ENCODE measurements at places on chromosomes 11 and 22.
A peak's percentile ranks its signal among the peaks of the same experiment; 100 is the strongest.

DNA sequence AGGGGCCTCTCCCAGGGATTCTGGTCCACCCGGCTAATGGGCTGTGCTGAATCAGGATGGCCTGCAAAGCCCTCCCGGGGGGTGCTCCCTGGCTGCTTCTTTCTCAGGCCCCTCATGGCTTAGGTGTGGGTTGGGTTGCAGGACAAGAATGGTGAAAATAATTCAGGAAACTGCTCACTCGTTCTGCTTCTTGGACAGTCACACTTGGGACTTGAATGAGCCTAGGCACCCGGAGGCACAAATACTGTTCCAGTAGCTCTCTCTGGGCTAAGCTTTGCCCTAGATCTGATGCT lies 83.2 kb downstream of the TRIM29 start:
- DNase-seq: no peak

DNA sequence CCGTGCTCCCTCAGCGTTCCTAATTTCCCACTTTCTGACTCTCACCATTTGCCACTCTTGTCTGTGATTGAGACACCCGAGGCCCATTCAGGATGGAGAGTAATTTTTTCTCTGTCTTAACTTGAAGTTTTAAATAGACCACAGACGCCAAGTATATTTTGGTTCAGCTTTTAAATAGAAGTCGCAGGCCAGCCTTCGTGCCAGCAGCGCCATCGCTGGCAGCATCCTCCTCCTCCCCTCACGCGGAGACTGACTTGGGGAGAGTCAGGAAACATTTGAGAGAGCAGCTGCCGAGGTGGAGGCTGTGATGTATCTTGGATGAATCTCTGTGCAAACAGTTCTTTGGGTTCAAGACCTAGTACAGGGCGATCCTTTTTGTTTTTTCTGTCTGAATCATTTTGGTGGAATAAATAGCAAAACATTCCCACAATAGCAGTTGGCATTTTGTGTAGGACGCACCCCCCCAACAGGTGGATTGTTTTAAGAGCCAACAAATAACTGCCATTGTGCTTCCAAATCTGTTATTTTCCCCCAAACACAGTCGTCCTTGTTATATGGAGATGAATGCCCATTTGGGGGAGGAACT lies 889 bp upstream of the DMC1 start:
- DNase-seq: peak; percentile 53

DNA sequence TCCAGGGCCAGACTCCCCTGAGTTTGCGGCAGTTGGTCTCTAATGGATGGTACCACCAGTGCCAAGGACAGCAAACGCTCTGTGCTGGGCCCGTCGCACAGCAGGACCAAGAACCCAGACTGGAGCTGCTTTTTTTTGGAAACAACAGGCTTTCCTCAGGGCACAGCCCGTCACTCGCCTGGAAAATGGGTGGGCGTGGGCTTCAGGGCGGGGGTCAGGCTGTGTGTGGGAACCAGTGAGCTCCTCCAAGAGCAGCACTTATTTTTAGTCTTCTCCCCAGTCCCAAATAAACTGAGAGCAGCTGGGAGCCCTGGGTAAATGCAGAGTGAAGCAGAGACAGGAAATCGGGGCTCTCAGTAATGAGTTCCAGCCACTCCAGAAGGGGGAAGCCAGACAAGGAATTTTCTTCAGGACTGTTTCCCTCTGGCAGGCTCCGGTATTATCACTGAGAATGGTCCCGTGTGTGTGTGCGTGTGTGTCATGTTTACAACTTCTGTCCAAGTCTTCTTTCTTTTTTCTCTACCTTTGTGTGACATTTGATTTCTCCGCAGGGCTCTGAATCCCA lies 63.0 kb downstream of the PPFIBP2 start:
- DNase-seq: no peak

DNA sequence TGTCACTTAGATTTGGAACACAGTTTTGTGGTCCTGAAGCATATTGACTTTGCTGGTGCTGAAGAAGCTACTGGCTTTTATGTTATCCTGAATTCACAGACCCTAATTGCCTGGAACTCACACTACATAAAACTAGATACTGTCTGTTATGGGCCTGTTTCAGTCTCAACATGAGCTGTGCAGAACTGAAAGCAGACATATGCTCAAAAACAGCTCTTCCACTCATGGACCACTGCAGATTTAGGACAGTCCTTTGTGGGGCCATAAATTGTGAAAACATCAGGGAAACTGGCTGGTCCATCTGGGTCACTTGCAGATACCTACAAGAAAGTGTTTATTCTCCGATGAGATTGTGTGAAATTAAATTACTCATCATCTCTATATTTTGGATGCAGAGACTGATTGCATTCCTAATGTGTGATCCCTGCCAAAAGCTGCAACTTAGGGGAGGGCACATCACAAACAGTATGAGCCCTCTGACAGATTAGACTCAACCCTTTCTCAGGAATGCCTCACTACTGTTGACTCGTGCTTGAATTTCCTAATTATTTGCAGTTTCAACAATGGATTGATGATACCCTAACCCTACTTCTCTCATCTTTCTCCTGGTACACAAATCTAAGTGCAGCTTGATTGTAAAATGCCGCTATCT lies 10.2 kb upstream of the CLNS1A start:
- no peak for DNase-seq

- no peak for DNase-seq
Observed at GRCh38 chr11:15920856-15921629, 435.3 kb downstream of the SOX6 start.

GRCh38 chr11:100874203-100874602 lies 187.1 kb downstream of the ARHGAP42 start:
- DNase-seq: no peak

DNA sequence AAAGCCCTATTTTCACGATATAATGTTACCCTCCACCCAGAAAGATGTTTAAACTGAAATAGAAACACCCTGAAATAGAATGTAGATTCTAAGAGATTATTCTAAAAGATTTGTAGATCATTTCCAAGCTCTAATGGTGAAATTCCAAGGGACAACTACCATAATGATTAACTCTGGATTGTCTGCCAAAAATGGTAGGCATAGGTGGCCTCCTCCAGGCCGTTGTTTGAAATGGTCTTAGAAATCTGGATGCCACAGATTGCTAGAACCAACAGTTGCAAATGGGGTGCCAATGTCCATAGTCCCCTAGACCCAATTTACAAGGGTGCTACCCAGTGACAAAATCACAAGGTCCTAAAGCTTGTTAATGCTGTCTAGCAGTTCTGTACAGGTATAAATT lies 6.7 kb upstream of the SLC6A5 start:
- DNase-seq: no peak

DNA sequence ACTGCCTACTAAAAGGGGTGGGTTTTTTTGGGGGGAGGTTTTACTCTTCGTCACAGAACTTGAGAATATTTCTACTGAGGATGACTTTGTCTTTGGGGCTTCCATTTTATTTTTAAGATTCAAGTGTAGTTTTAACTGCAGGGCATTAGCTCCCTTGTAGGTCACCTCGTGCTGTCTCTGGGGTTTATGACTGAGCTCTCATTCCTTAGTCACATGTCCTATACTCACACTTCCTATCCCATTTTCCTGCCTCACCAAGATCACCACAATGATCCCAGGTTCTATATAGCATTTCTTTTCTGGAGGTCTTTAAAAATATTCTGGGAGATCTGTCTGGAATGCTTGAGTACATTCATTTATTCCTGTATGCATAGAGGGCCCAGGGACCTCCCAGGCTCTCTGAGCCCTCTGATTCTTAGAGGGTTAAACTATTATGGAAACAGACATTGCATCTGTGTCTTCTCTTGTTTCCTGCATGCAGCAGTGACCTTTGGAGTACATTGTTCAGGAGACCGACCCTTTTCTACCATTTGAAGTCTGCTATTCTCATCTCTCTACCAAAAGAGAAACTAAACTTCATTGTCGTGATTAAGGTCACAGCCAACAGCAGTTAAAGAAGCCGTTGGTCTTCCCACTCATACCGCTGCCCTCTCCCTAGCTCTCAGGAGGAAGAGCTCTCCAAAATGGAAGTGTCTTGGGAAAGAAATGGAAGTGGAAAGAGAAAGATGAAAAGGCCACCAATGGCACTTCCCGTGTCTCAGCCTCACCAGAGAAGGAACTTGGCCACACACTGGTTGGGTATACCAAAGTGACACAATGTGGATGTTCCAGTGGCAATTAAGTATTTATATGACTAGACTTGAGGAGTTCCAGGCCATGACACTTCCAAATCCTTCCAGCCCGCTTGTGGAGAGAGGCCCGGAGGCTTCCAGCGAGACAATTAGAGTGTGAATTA lies 77.5 kb downstream of the ZBTB16 start:
- no peak for DNase-seq

- peak; percentile 91 for DNase-seq
Observed at GRCh38 chr11:116357784-116358544, 414.8 kb downstream of the BUD13 start.

DNA sequence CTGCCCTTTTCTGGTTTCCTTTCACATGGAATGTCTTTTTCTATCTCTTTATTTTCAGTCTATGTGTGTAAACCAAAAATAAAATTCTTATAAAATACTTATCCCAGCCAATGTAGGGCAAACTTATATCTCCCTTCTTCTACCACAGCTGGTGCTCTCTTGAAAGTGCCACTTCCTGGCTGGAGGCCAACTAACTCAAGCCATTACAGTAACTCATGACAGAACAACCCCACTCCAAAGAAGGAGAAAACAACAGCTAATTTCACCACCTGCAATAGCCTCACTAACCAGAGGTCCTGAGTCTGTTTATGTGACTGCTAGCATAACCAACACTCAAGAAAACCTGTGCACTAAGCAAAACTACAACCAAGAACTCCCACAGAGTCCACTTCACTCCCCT lies 74.9 kb upstream of the DBX1 start:
- no peak for DNase-seq

GRCh38 chr11:85651118-85651517 lies 3.4 kb downstream of the TMEM126A start:
- no peak for DNase-seq

DNA sequence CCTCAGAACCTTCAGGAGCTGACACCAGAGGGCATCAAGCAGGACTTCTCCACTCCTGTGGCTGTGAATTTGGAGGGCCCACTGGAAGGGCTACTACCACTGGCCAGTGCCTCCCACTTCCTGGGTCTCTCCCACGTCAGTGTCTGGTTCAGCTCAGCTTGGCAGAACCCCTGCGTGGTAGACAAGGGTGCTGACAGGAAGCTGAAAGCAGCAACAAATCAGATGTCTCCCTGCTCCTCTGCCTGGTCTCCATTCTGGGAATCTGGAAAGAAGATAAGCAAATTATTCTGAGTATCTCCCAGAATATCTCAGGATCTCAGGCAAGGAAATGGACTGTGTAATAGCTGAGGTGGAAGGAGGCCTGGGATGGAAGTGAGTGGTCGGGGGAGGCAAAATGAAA lies 61.5 kb downstream of the TMPRSS5 start:
- DNase-seq: no peak

DNA sequence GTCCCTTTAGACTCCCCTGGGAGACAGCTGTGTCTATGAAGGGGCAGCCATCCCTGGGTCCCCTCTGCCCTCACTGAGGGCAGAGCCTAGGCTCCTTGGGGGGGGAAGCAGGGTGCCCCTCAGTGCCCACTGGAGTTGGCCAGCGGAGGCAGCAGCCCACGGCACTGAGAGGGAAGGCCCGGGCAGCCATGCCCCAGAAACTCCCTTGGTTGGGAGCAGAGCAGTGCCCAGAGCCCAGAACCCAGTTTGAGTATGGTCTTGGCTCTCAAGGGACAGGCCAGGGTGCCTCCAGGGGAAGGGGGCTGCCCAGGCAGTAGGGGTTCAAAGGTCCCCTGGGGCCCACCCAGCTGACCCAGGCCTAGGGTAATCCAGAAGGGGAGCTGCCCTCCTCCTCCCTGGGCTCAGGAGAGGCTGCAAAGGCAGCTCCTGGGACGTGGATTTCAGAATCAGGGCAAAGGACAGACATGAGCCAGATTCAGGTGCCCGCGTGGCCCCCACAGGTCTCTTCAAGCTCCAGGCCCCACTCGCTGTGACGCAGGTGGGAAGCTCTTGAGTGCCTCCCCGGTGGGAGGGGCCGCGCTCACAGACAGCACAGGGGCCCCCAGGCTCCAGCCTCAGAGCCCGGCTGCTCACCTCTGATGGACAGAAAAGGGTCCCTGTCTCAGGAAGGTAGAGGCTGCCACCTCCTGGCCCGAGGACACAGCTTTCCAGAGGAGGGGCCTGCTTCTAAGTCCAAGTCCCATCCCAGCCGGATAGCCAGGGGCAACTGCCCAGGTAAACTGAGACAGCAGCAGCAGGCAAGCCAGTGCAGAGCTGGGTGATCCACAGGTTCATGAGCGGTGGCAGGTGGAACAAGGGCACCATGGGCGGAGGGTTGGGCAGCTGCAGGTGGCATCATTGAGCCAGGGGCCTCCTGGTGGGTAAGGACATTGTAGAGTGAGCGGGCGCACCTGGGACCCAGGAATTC lies 2.6 kb downstream of the C11orf21 start:
- peak; percentile 81 for DNase-seq

- DNase-seq: peak; percentile 31
Observed at GRCh38 chr22:39686178-39686620, 115.6 kb downstream of the CACNA1I start.

DNA sequence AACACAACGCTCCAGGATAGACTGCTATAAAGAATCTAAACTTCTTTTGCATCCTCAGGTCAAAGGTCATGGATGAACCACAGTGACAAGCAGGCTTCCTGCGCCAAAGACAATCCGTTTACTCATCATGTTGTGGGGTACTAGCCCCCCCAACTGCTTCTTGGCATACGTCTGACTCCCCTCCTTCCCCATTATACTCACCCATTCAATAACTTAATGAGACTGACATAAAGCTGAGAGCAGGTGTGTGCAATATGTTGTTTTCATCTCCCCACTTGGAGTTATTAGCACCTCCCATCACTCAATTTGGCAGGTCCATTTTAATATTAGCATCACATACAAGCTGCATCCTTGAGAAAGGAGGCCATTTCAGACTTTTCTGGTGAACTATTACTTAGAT lies 157.1 kb downstream of the CADM1 start:
- DNase-seq: no peak

- DNase-seq: peak; percentile 66
Observed at GRCh38 chr22:22593964-22594656, 35.0 kb upstream of the PRAME start.

GRCh38 chr11:45843158-45843924 lies 3.9 kb upstream of the CRY2 start:
- peak; percentile 87 for DNase-seq

- DNase-seq: no peak
Observed at GRCh38 chr22:48647051-48647450, 1180.6 kb downstream of the BRD1 start.

GRCh38 chr11:4060182-4060923 lies 34.2 kb upstream of the RRM1 start:
- no peak for DNase-seq

Data from iPS-NIHi11 (cell line).